Cortex of kidney (tissue), 1 donor: ENCODE measurements at places on chromosomes 1 and 21.

- no peak for DNase-seq
Observed at GRCh38 chr21:44871576-44872269, 1.8 kb downstream of the PTTG1IP start.

- no peak for DNase-seq
Observed at GRCh38 chr1:203150511-203151297, 23.2 kb downstream of the ADORA1 start.

GRCh38 chr1:235075777-235076308 is 52.8 kb downstream of the TOMM20 start:
- no peak for DNase-seq

GRCh38 chr1:226957714-226958113 is 17.6 kb downstream of the COQ8A start:
- DNase-seq, result no peak

DNA sequence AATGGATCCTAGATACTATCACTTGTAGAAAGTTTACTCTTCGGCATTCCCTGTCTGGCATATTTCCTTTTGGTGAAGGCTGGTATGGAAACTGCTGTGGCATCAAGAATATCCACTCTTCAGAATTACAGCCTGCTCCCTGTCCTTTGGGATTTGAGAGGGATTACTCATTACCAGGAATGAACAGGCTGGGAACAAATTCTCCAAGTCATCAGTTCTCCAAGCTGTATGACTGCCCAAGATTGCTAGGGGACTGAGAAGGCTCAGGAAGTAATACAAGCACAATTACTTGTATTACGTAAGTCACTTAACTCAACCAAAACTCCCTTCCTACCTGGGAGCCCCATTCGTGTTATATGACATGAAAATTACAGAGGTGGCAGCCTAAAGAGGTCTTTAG is 49.6 kb downstream of the CD58 start:
- DNase-seq, result no peak

DNA sequence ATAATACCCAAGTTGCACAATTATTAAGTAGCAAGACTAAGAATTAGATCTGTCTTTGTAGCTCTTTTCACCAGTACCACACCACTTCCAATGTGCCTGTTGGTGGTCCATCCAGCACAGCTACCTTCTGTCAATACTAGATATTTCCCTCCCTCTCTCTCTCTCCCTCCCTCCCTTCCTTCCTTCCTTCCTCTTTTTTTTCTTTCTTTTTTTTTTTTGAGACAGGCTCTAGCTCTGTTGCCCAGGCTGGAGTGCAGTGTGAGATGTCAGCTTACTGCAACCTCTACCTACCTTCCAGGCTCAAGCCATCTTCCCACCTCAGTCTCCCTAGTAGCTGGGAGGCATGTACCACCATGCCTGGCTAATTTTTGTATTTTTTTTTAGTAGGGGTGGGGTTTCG is 21.1 kb downstream of the KPNA6 start:
- DNase-seq, result no peak

DNA sequence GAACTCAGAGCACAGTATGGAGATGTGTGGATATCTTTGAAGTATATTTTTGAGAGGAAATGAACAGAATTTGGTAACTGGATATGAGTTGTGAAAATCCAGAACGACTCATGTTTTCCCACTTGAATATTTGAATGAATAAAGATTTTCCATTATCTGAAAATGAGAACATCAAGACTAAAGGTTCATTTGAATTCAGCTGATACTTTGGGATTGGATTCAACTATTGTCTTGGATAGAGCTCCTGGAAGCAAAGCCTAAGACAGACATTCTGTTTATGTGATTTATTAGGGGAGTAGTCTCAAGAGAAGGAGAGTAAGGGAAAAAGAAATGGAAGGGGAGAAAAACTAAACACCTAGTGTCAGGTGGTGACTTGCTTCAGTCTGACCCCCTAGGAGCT is 256.0 kb upstream of the LYPLAL1 start:
- DNase-seq, result no peak

- DNase-seq, result no peak
Observed at GRCh38 chr1:65509912-65510680, 89.6 kb downstream of the LEPR start.

- DNase-seq, result no peak
Observed at GRCh38 chr1:93701629-93702028, 20.0 kb upstream of the BCAR3 start.
